Fibroblast of lung (primary cell): ENCODE measurements at places on chromosomes 4 and X.

DNA sequence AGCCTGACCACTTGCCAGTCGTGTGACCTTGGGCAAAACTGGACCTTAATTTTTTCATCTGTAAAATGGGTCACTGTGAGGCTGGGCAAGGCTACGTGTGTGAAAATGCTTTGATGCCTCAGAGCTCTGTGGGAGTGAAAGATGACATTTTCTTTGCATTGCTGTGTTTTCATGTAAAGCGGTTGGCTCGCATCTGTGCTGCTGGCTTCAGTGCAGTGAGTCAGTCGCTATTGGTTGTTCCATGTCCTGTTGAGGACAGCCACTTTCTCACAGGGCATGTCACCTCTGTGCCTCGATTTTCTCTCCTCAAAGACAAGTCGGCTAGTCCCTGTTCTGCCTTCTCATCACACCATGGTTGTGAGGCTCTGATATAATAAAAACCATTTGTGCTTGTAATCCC is 4.4 kb downstream of the MTMR1 start:
- DNase-seq = no peak

- DNase-seq = peak; percentile 56
Observed at GRCh38 chr4:3168029-3168428, 80.9 kb upstream of the MSANTD1 start.

GRCh38 chr4:101682946-101683345 is 107.6 kb upstream of the BANK1 start:
- DNase-seq = no peak

GRCh38 chrX:39859991-39860861 is 237.5 kb downstream of the BCOR start:
- DNase-seq = peak; percentile 92

DNA sequence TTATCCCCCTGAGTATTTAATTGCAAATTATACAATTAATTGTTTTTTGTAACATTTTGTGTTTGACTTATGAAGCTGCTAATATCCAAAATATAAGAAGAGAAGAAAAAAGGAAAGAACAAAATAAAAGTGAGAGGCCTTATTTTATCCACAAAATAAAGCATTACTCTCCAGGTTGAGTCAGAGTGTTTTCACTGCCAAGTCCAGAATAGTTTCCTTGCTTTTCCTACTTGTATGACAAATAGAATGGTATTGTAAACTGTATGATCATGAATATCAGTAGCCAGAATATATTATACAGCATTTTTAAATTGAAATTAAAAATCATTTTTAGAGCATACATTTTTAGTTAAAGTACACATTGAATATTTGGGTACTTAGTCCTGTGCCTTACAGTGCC is 237.8 kb downstream of the NDST4 start:
- DNase-seq = peak; percentile 37

DNA sequence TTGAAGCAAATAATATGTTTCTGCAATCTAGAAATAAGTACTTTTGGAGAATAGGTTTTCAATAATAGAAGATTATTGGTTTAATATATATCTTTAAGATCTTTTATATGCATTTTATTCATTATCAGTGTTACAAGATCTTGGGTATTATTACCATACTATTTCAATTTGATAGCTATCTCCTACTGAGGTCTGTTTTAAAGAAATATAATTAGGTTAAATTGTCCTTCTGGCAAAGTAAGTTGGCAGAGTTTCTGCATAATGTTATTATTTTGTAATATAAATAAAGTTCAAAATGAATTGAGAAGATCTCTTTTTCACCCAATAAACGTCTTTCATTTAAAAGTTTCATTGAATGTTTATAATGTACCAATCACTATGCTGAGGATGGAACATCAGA is 443.7 kb downstream of the FAT4 start:
- DNase-seq = no peak

DNA sequence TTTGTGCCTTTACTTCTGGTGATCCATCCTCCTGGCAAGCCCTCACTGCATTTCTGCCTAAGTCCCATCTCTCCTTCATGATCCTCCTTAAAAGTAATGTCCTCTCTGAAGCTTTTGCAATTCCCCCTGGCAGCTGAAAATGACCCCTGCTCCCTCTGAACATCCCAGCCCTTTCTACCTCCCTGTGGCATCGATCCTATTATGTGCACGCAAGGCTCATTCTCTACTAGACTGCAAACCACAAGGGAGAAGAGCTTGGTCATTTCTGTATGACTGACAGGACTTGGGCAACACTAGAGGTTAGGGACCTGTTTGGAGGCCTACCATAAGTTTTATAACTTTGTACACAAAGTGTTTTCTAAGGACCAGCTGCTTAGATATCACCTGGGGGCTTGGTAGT is 50.8 kb upstream of the RAP2C start:
- no peak for DNase-seq

GRCh38 chr4:4673070-4673469 is 131.2 kb upstream of the STX18 start:
- peak; percentile 56 for DNase-seq

DNA sequence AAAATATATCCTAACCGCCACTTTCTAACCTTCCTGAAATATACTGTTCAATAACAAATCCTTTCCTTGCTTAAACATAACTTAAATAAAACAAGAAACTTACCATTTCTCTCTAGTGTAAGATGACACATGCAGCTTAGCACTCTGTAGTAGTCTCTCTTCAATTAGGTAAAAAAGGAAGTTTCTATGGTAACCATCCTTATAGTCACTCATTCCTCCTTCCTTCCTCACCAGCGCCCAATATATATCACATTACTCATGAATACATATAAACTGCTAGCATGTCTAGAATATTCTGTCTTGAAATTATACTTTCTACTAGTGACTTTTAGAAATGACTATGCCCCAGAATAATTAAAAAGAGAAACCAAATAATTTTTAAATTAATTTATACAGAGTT is 112.2 kb downstream of the SNCA start:
- DNase-seq = peak; percentile 85

GRCh38 chr4:52726826-52727580 is 24.2 kb downstream of the ERVMER34-1 start:
- no peak for DNase-seq

GRCh38 chr4:8026453-8026852 is 86.8 kb upstream of the AFAP1 start:
- DNase-seq = no peak

GRCh38 chr4:87659247-87659931 is 9.3 kb downstream of the DMP1 start:
- peak; percentile 30 for DNase-seq

DNA sequence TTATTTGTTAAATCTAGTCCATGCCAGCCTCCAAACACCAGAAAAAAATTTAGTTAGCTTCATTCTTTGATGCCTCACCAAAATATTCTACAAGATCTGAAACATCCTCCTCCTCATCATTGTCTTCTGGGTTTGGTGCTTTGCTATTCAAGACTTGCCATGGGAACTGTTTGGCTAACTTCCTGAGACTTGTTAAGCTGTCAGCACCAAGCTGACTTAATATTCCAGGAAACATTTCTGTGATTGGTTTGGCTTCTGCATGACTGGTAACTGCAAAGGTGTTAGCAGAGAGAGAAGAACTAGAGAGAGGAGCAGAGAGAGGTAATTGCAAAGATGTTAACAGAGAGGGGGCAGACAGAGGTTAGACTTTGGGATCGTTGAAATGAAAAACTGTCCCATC is 101.3 kb downstream of the PALLD start:
- DNase-seq = no peak

GRCh38 chr4:91064157-91064853 is 937.1 kb downstream of the CCSER1 start:
- peak; percentile 69 for DNase-seq

GRCh38 chr4:10092481-10093270 is 23.9 kb downstream of the WDR1 start:
- DNase-seq = no peak
